ENCODE measurements at places on chromosomes 3 and 15. TPM values are rescaled to one million over a fixed set of nuclear protein-coding genes. Genes with fewer than 3 reads are reported as not detected.
A peak's percentile ranks its signal among the peaks of the same experiment; 100 is the strongest.

DNA sequence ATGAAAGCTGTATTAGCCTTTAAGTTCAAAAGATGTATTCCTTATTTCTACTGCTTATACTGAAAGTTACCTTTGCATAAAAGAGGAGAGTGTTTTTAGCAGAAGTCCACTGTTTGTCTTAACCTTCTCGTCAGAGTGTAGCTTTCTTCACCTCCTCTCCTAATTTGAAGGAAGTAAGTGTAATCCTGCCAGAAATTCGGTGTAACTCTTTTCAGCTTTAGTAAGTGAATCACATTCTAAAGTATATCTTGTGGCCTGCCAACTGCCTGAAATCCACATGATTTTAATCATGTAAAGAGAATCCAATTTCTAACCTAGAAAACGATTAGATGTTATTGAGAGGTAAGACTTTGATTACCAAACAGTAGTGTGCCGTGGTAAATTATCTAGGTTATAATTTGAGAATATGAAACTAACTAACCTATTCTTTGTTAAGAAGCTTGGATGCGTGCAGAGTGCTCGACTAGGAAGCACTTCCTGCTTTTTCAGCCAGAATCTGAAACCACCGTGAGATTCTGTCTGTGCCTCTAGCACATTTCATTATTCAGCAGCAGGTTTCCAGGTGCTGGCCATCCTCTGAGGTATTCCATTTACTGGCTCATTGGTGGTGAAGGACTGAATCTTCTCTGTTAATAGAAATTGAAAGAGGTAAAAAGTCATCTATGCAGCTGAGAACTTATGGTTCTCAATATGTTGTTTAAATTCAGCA is 7.5 kb downstream of the GYG1 start:
- H3K4me3 ChIP-seq: peak overlapping the region; percentile 49
- peak overlapping the region; percentile 58 for H3K27ac ChIP-seq
- H3K27me3 ChIP-seq: no peaks in the 10 kb centered on the region
- DNase-seq: peak; percentile 71

DNA sequence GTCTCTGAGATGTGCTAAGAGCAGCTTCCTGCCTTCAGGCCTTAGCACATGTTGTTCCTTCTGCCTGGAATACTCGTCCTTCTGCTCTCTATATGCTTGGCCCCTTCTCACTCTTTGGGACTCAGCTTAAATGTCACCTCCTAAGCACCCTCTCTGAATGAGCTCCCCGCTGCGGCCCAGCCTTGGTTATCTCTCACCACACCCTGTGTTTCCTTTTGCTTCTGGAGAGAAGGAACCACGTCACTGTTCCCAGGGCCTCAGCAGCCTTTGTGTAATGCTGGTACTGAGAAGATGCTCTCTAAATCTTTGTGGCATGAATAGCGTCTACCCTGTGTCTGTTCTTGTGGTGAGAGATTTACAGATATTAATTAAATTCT is 2.2 kb downstream of the FAH start:
- H3K27me3 ChIP-seq: peaks cover 2% of the 10 kb centered on the region
- peaks cover 40% of the 10 kb centered on the region for H3K4me1 ChIP-seq
- no peak for DNase-seq

- H3K4me3 ChIP-seq: no peak overlapping the region
- DNase-seq: no peak
- H3K27ac ChIP-seq: no peak overlapping the region
- H3K4me1 ChIP-seq: no peaks in the 10 kb centered on the region
- H3K36me3 ChIP-seq: no peaks in the 10 kb centered on the region
- H3K27me3 ChIP-seq: no peaks in the 10 kb centered on the region
Observed at GRCh38 chr3:82157952-82158351, 396.5 kb upstream of the GBE1 start.

GRCh38 chr3:159766563-159767185 is 222.0 kb upstream of the IL12A start:
- no peaks in the 10 kb centered on the region for H3K36me3 ChIP-seq
- no peak for DNase-seq
- peaks cover 53% of the 10 kb centered on the region for H3K27me3 ChIP-seq
- peaks cover 18% of the 10 kb centered on the region for H3K4me1 ChIP-seq
- no peak overlapping the region for H3K4me3 ChIP-seq

DNA sequence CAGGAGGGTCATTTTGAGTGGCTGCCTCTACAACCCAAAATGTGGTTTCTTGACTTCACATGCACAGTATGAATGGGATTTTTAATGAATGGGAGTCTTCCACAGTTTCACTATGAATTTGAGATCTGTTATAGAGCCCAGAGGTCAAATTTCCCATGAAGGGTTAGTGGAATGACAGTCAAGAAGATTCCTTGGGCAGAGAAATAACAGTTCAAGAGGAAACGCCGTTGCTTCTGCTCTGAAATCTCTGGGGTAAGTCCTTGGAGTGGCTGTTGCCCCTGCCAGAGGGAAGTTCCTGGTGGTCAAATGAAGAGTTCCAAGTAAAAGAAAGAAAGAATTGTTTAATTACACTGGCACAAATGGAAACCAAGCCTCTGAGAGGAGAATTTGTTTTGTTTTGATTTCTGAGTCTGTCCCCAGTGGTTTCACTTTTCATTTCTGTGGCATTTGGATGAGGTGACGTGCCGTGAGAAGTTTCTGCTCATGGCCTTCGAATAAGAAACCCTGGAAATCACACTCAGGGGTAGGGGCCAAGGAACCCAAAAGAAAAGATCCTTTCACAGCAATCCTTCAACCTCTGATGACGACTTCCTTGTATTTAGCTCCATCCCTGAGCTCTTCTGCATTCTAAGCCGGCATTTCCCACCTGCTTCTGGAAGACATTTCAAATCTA is 77.5 kb upstream of the IL12A start:
- peak overlapping the region; percentile 61 for H3K27ac ChIP-seq
- H3K36me3 ChIP-seq: no peaks in the 10 kb centered on the region
- peak overlapping the region; percentile 57 for H3K4me3 ChIP-seq
- peak; percentile 73 for DNase-seq
- peaks cover 13% of the 10 kb centered on the region for H3K27me3 ChIP-seq

The AP2M1 gene
- 242 TPM for total RNA-seq

The RPP25 gene
- 13.9 TPM for total RNA-seq
